ENCODE measurements at places on chromosomes 3 and 15.

DNA sequence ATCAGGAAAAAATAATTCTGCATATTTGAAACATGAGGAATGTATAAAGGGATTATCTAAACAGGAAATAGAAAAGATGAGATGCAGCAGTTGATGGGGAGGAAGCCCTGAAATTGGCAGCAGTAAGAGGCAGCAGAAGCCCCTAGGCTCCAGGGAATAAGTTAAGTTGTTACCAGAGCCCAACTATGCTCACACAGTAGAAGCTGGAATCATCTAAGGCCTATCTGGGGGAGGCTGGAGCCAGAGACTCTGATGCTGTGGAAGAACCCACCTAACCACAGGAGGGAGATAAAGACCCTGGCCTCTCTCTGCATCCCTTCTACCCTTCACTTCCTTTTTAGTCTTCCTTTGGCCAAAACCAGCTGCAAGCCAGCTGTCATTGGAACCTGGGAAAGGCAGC is 519.7 kb downstream of the DIPK2A start:
- no peak for DNase-seq

- no peak for DNase-seq
These were observed 20.9 kb upstream of the UBP1 start for GRCh38 chr3:33461097-33461496.

DNA sequence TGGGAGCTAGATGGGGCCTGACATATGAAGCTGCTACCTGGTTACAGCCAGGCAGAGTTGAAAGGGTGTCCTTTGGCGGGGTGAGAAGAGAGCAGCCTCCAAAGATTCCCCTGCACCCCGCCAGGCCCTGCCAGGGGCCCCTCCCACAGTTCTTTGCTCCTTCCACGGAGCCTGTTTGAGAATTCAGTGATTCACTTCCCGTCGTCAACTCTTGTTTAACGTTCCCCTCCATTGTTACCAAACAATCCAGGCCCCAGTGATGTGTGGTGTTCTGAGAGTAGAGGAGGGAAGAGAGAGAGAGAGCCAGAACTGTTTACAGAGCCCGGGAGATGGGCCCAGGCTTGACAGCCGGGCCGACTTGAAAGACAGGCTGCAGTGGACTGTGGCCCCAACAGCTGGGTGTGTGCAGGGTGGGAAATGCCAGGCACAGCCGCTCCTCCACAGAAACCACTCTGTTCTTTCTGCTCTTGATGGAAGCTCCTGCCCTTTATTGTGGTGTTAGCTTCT is 81.5 kb downstream of the SMAD3 start:
- DNase-seq: no peak

GRCh38 chr3:157103280-157103679 is 56.7 kb downstream of the CCNL1 start:
- no peak for DNase-seq

GRCh38 chr3:47006145-47006651 is 26.7 kb downstream of the NBEAL2 start:
- DNase-seq: no peak

DNA sequence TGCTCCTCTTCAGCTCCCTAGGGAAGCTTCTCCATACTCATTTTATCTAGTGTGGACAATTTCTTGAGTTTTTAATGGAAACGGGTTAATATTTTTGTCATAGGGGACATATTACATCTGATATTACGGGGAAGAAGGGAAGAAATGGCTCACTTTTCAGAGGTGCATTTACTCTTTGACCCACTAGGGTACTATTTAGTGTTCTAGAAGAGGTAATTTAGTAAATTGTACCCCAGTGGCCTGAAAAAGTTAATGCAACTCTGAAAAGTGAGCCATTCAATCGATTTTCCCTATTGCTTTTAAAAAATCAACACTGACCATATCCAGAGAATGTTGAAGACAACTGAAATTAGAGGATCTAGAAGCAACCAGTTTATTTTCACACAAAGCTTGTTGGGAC is 71.2 kb downstream of the MAP2K5 start:
- no peak for DNase-seq

- DNase-seq: no peak
These were observed 47.1 kb upstream of the BNIP2 start for GRCh38 chr15:59736181-59736580.

DNA sequence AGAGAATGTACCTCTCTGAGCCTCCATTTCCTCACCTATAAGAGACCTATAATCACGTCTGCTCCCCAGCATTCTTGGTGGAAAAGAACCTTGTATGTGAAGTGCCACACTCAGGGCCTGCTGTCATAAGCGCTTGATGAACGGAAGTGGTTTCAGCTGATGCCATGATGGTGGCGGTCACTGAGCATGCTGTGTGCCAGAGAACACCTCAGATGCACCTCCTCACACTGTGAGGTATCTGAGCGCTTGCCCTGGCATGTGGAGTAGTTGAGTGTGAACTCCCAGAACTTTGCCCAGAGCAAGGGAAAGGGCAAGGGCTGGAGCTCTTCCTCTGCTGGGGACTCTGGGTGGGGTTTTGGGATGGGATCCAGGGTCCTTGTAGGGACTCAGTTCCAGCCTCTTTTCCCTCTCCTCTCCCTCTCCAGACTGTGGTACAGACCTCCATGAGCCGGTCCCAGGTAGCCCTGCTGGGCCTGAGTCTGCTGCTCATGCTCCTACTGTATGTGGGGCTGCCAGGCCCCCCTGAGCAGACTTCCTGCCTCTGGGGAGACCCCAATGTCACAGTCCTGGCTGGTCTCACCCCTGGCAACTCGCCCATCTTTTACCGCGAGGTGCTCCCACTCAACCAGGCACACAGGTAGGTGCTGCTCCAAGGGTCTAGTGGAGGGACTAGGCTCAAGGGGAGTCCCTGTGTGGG is 2.7 kb downstream of the ABHD14A start:
- DNase-seq: no peak

- no peak for DNase-seq
These were observed 172.6 kb downstream of the RBMS3 start for GRCh38 chr3:29453284-29454001.

- DNase-seq: no peak
These were observed 44.2 kb upstream of the ACP3 start for GRCh38 chr3:132273036-132273435.

DNA sequence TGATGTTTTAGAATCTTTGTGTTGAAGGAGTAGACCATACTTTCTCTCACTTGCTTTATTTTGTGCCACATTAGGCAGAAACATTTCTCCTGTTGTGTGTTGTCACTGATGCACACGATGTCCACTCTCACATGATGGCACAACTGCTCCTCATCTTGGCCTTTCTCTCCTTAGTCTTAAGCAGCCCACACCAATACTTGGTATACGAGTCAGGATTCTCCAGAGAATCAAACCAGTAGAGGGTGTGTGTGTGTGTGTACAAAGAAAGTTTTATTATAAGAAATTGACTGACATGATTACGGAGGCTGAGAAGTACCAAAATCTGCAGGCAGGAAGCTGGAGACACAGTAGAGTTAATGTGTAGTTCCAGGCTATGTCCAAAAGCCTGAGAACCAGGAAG is 187.1 kb downstream of the ALCAM start:
- no peak for DNase-seq

GRCh38 chr15:80531796-80532195 is 127.6 kb downstream of the ARNT2 start:
- no peak for DNase-seq

- no peak for DNase-seq
These were observed 53.9 kb upstream of the DAZL start for GRCh38 chr3:16658925-16659793.

GRCh38 chr3:61807865-61808276 is 246.5 kb downstream of the PTPRG start:
- no peak for DNase-seq

DNA sequence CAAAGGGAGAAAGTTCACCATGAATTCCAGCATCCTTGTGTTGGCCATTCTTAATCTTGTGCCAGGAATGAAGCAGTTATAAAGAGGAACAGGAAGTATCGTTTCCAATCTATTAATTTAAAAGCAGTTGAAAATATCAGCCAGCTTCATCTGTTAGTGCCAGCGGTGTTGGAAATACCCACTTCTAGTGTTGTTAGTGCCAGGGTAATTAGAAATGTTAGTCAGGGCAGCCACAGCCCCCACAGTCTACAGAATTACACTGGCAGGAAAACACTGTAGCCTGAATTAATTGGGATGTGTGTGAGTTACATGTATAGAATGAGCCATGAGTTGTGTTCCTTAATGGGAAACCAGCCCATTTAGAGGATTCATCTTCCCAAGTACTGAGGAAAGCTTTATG is 127.8 kb downstream of the GHSR start:
- no peak for DNase-seq

DNA sequence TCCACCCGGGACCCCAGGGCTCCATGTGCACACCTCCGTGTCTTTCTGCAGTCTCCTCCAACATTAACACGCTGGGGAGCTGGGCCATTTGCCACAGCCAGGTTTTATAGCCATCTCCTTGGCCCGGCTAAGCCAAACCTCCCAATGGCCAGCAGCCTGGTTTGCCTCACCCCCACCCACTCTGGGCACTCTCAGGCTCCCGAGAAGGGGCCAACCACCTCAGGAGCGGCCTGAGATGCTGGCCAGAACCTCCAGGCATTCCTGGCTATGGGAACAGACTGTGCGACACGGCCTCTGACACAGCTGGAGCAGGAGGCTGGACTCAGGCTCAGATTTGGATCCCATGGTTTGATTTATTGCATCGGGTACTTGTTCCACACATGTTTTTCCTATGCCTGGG is 289.7 kb downstream of the RPLP1 start:
- no peak for DNase-seq

- DNase-seq: no peak
These were observed 45.2 kb downstream of the FBXL2 start for GRCh38 chr3:33322412-33322811.

- no peak for DNase-seq
These were observed 128.7 kb upstream of the WNT5A start for GRCh38 chr3:55615694-55616295.

DNA sequence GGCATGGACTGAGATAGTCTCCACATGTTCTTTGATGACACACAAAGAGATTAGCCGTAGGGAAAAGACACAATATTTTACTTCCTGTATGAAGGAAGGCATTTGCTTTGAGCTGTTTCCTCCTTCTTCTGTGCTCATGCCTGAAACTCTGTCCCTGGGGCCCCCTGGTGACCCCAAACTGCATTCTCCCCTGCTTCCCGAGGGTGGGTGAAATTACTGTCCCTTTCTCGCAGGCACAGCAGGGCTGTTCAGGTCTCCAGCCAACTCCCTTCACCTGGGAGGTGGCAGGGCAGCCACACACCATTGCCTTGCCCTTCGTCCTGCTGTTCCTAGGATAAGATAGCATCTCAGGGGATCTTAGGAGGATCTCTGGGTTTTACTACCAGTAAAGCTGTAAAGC is 79.2 kb downstream of the GABRG3 start:
- DNase-seq: no peak

GRCh38 chr3:177122183-177122856 is 75.0 kb downstream of the TBL1XR1 start:
- DNase-seq: no peak

- DNase-seq: no peak
These were observed 3.0 kb downstream of the SNTN start for GRCh38 chr3:63655519-63655918.

- DNase-seq: no peak
These were observed 36.3 kb downstream of the UBE2E2 start for GRCh38 chr3:23239211-23240068.

DNA sequence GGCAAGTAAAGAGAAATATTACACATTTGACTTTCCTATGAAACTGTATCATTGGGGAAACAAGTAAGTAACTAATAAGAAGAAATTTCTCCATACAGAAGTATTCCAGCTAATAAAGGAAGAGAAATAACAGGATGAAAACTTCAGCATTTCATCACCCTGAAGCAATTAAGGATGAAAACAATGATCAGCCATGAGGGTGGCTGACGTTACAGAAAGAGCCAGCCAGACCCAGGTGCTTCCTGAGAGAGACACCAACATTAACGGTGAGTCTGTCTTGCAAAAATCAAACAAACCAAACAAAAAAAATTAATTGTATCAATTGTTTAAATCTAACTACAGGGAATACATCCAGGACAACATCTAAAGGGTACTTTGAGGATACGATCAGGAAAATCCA is 190.0 kb downstream of the ARRDC4 start:
- DNase-seq: no peak

DNA sequence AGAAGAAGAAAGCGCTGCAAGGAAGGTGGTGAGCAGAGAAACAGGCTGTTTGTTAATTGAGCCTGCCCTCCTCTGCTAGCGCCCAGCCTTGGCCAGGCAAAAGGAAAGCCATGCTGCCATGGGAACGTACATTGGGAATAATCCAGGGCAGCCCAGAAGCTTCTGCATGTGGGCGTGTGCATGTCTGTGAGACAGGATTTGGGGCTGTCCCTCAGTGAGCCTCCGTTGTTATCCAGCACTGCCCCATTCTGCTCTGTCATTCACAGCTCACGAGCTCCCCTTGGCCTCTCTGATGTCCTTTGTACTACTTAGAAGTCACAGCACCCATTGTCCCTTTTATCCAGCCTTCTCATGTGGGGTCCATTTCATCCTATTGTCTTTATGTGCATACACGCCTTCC is 239.1 kb upstream of the ROPN1 start:
- DNase-seq: no peak

DNA sequence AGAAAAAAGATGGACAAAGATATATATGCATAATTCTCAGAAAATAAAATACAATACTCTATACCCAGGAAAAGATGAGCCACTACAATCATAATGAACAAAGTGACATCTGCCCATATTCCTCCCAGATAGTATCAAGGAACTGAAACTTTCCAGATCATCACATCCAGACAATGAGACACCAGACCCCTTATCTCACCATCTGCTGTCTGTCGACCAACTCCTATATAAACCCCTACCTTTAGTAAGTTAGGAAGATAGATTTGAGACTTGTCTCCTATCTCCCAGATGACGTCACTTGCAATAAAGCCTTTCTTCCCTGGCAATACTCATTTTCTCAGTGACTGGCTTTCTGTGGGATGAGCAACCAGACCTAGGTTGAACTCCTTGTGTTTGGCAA is 1071.6 kb downstream of the PLOD2 start:
- no peak for DNase-seq

- DNase-seq: no peak
These were observed 299.5 kb downstream of the IL5RA start for GRCh38 chr3:2810723-2811122.

DNA sequence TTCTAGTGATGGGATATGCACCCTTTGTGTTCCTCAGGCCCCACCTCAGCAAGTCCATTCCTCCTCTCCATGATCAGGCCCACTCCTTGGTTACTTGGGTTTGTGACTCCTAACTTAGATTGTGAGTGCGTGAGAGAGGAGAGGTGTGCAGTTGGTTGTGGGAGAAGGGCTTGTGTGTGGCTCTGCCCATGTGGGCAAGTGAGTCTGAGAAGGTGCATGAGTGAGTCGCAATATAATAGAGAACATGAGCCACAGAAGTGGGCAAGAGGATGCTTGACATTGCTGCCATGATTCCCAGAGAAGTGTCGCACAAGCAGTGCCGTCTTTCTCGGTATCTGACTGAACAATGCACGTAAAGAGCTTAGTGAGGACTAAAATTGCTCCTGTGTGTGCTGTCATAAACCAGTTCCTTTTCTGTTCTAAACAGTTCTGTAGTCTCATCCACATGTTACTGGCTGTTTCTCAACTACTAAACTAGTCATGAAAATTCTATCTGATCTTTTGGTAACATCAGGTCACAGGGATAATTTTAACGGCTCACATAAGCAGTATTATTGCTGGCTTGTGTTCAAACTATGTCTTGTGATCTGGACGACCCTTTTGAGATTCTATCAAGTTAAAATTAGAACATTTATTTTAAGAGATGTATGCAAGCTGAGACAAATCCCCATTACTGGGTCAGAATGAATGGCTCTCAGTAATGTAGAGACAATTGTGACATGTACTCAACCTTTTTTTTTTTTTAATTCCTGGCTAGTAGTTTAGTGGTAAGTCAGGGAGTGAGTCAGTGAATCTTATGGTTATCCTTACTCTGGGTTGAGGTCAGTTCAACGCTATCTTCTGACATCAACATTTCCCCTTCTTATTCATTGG is 25.6 kb downstream of the GYG1 start:
- no peak for DNase-seq
